Activated CD8-positive, alpha-beta T cell treated with anti-CD3 and anti-CD28 coated beads, Interleukin-2, amount 10 ng/mL, durations not matched to agents 7 days and 5 days (primary cell): ENCODE measurements at places on chromosomes 13 and 19. TPM values are rescaled to one million over a fixed set of nuclear protein-coding genes. Genes with fewer than 3 reads are reported as not detected.

The CATSPERD gene
- not detected for total RNA-seq

The CYP4F2 gene
- total RNA-seq, result not detected

The PLPPR3 gene
- not detected for total RNA-seq

The PABPC3 gene
- 0.63 TPM for total RNA-seq

The SOX1 gene
- not detected for total RNA-seq

The GATAD2A gene
- 180 TPM for total RNA-seq

- H3K27ac ChIP-seq, result no peak overlapping the region
- H3K36me3 ChIP-seq, result no peaks in the 10 kb centered on the region
- no peak overlapping the region for H3K4me3 ChIP-seq
- H3K4me1 ChIP-seq, result no peaks in the 10 kb centered on the region
These were observed 5.2 kb upstream of the F10 start for GRCh38 chr13:113117335-113117872.

- H3K27me3 ChIP-seq, result peaks cover 10% of the 10 kb centered on the region
- DNase-seq, result no peak
- H3K4me1 ChIP-seq, result no peaks in the 10 kb centered on the region
These were observed 14.7 kb upstream of the HMGB1 start for GRCh38 chr13:30480292-30480950.

DNA sequence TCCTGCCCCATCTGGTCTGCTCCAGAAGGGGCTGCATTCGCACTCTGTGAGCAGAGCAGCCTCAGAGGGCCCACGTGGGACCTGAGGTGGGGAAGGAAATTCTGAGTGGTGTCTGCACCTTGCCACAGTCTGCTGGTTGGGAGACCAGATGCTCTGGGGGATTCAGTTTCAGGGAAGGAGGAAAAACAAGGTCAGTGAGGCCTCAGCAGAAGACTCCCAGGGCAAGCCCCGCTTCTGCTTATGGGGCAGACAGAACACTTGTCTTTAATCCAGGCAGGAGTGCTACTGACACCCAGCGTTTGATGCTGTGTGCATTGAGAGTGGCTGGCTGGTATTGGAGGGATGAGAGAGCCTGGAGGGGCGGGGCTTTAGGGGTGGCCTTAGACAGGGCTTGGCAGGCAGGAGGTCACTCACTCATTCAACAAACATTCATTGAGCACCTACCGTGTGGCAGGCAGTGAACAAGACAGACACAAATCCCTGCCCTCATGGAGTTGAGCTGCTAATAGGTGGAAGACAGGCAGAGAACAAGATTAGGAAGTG, 4.9 kb upstream of the CLEC17A start:
- no peaks in the 10 kb centered on the region for H3K27me3 ChIP-seq
- DNase-seq, result no peak
- no peak overlapping the region for H3K4me3 ChIP-seq
- no peaks in the 10 kb centered on the region for H3K36me3 ChIP-seq

GRCh38 chr13:29534083-29534482, 61.4 kb downstream of the SLC7A1 start:
- peaks cover 37% of the 10 kb centered on the region for H3K36me3 ChIP-seq
- H3K4me3 ChIP-seq, result no peak overlapping the region
- DNase-seq, result no peak
- H3K27ac ChIP-seq, result no peak overlapping the region
- peaks cover 7% of the 10 kb centered on the region for H3K4me1 ChIP-seq
- no peaks in the 10 kb centered on the region for H3K27me3 ChIP-seq

DNA sequence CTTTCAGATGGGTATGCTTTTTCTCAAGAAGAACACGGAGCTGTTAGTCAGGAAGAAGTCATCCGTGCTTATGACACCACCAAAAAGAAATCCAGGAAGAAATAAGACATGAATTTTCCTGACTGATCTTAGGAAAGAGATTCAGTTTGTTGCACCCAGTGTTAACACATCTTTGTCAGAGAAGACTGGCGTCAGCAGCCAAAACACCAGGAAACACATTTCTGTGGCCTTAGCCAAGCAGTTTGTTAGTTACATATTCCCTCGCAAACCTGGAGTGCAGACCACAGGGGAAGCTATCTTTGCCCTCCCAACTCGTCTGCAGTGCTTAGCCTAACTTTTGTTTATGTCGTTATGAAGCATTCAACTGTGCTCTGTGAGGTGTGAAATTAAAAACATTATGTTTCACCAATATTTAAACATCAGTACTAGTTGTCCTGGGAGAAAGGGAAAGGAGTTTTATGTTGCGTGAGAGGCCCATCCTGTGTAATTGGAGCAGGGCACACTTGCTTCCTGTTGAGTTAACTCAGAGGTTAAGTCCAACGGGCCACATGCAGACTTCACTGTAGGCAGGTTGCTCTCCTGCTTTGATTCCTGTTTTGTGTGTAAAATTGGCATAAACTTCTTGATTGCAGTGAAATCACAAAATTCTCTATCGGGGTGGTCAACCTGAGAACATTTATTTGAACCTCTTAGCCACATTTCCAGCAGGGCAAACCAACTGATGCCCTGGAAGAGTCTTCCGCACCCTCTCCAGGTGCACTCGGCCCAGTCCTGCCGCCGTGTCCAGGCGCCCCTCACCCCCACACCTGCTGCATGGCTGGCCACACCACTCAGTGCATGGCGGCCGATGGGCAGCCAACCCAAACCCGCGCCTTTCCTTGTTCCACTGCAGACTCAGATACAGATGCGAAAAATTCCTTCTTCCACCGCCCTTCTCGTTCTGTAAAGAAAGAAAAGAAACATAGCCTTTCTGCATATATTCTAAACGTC, 31.6 kb downstream of the SHISA2 start:
- no peak for DNase-seq
- no peak overlapping the region for H3K27ac ChIP-seq
- H3K36me3 ChIP-seq, result peaks cover 14% of the 10 kb centered on the region
- H3K27me3 ChIP-seq, result peaks cover 6% of the 10 kb centered on the region
- H3K4me3 ChIP-seq, result no peak overlapping the region

DNA sequence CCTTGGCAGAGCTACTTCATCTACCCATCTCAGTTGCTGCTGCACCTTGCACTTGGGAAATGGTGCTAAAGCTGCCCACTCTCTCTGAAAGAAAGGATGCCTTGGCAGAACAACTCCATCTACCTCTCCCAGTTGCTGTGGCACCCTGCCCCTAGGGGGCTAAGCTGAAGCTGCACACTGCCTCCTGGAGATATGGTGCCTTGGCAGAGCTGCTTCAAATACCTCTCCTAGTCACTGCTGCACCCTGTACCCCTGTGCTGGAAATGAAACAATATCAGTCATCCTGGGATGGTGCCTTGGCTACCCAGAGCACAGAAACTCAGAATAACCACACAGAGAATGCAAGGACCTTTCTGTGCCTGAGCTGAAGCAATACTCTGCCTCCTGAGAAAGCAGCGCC, 615.8 kb downstream of the DIAPH3 start:
- H3K4me1 ChIP-seq, result no peaks in the 10 kb centered on the region
- no peak overlapping the region for H3K4me3 ChIP-seq
- DNase-seq, result no peak
- no peaks in the 10 kb centered on the region for H3K27me3 ChIP-seq

DNA sequence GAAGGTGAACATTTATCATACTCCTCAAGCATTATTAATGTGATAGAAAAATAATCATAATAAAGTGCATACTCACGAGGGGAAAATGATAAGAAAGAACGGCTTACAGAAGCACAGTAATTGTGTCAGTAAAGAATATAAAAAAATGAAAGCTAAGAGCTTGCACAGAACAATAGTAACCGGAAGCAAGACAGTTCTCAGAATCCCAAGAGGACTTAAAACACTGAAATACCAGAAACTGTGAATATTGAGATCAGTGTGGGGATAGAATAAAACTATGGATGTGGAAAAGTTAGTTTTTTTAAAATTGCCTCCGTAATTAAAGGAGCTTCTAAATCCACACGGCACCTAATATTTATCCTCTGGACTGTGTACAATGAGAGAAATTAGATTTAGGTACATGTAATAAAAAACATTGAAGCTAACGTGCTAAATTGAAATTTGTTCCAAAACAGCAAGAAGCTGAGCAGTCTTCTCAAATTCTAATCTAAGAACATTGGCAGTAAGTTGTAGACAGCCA, 482.7 kb downstream of the SLITRK6 start:
- H3K36me3 ChIP-seq, result no peaks in the 10 kb centered on the region
- H3K4me3 ChIP-seq, result no peak overlapping the region
- no peak overlapping the region for H3K27ac ChIP-seq
- no peaks in the 10 kb centered on the region for H3K4me1 ChIP-seq
- no peaks in the 10 kb centered on the region for H3K27me3 ChIP-seq

DNA sequence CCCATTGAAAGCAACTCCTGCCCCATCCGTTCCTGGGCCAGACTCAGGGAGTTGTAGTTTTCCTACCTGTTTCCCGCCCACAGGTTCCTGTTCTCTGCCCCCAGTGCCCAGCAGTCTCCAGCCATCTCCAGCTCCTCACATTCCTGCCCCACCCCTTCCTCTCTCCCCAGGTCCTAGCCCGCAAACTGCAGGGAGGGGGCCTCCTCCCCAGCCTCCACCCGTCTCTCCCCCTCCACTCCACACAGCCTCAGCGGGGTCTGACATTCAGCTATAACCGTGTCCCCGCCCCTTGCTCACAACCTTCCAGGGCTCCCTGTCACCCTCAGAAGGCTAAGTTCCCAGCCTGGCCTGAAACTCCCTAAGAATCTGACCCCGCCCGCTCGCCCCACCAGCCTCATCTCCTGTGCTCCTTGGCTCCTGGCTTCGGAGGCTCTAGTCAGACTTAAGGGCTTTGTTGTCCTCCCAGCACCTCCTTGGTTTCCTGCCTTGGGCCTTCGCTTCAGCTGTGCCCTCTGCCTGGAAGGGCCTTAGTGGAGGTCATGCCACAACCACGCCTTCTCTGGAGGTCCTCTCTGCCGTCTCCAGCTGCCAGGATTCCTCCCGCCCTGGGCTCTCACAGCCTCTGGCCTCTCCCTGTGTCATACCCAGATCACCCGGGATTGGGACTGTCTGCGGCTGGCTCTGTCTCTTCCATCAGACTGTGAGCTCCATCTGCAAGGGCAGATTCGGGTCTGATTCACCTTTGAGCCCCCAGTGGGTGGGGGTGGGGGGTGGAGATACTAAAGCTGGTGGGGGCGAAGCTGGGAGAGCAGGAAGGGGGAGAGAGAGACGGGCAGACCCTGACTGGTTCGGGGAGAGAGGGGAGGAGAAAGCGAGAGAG, 5.1 kb upstream of the SPACA6 start:
- peak; percentile 13 for DNase-seq
- H3K4me3 ChIP-seq, result no peak overlapping the region
- no peak overlapping the region for H3K27ac ChIP-seq

DNA sequence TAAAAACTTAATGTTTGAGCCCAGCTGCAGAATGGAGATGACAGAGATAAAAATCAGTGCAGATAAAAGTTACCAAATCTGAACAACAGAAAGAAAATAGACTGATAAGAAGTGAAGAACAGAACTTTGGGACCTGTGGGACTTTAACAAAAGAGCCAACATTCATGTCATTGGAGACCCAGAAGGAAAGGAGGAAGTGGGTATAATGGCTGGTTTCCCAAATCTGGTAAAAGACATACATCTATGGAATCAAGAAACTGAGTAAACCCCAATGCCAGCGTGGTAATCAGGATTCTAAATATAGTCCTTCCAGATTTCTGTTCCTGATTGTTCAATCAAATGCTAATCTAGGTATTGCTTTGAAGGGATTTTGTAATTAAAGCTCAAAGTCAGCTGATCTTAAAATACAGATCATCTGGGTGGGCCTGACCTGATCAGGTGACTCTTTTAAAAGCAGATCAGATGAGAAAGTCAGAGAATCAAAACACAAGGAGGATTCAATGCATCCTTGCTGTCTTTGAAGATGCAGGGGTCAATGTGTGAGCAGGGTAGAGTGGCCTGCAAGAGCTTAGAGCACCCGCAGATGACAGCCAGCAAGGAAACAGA, 25.3 kb upstream of the CEACAM20 start:
- H3K27ac ChIP-seq, result no peak overlapping the region
- peaks cover 3% of the 10 kb centered on the region for H3K27me3 ChIP-seq
- no peaks in the 10 kb centered on the region for H3K4me1 ChIP-seq
- H3K4me3 ChIP-seq, result no peak overlapping the region
- H3K36me3 ChIP-seq, result no peaks in the 10 kb centered on the region

GRCh38 chr19:19417628-19418245, 12.3 kb downstream of the GATAD2A start:
- no peak overlapping the region for H3K4me3 ChIP-seq
- H3K27me3 ChIP-seq, result no peaks in the 10 kb centered on the region
- peaks cover 63% of the 10 kb centered on the region for H3K4me1 ChIP-seq
- H3K36me3 ChIP-seq, result peaks cover 32% of the 10 kb centered on the region
- peak overlapping the region; percentile 70 for H3K27ac ChIP-seq
- no peak for DNase-seq

DNA sequence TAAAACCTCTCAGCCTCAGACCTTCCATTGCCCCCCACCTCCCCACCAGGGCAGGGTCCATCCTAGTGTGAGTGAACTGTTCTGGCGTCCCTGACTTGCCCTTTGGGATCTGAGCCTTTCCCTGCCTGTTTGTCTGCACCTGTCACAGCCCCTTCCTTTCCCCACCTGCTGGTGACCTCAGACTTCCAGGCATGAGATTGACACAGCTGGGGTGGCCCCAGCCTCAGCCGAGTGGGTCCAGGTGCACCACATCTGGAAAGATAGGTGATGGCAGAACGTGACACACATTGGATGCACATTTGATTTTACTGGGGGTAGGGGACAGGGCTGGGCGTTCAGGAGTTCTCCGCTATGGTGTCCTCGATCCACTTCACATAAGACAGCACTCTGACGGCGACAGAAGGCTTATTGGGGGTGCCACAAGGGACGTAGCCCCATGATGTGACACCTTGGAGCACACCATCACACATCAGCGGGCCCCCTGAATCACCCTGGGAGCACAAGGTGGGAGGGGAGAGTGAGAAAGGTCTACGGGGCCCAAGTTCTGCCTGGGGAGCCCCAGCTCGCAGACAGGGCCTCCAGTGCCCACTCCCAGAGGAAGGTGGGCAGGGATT, 4.6 kb downstream of the KLK1 start:
- peak overlapping the region; percentile 67 for H3K4me3 ChIP-seq
- peaks cover 51% of the 10 kb centered on the region for H3K27me3 ChIP-seq
- peaks cover 33% of the 10 kb centered on the region for H3K4me1 ChIP-seq
- no peaks in the 10 kb centered on the region for H3K36me3 ChIP-seq
- DNase-seq, result no peak

GRCh38 chr19:8412783-8413628, at the start of gene MARCHF2:
MARCHF2 (plus strand) TSS chr19:8413305; CDS start chr19:8421841, 8,536 bp downstream.
- DNase-seq, result peak; percentile 96
- H3K4me3 ChIP-seq, result peak within 1 kb of the TSS; percentile 60
- no peaks in the 10 kb centered on the region for H3K36me3 ChIP-seq
- H3K27ac ChIP-seq, result no peak within 1 kb of the TSS
- peaks cover 13% of the 10 kb centered on the region for H3K4me1 ChIP-seq
- no peaks in the 10 kb centered on the region for H3K27me3 ChIP-seq

GRCh38 chr19:36973021-36973843, 57.1 kb downstream of the ZNF568 start:
- H3K36me3 ChIP-seq, result peaks cover 35% of the 10 kb centered on the region
- H3K27me3 ChIP-seq, result no peaks in the 10 kb centered on the region
- H3K4me1 ChIP-seq, result peaks cover 13% of the 10 kb centered on the region
- H3K4me3 ChIP-seq, result peak overlapping the region; percentile 90
- DNase-seq, result peak; percentile 76
